ENCODE measurements at places on chromosomes 4 and X.

DNA sequence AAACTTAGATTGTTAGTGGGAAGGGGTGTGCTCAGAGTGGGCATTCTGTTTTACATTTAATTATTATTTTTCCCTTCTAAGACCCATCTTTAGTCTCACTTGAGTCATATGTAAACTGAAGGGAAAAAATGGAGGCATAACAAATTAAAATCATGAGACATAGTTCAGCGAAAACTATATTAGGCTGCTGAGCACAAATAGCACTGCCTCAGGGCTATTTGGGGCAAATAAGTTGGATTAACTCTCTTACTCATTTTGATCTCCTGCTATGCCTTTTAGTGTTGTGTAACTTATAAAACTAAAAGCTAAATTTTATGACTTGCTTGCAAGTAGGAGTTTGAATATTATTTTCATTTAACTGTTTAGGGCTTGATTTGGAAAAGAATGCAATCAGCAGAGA lies 1329.2 kb upstream of the PCDH7 start:
- DNase-seq = no peak

DNA sequence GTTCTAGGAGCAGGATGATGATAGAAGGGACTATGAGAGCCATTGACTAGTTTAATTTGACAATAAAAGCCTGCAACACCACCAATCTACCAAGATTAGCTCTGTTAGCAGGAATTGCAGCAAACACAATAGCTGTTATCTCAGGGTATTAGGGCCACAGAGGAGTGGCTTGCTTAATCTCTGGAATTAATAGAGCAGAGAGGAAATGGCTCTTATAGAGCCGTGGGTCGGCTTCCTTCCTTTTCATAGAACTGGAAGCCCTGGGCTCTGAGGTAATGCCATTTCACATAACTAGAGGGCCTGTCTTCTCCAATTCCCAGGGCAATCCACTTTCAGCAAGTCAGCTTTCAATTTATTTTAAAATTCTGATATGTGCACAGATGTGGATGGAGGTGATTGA lies 83.0 kb downstream of the MAMLD1 start:
- DNase-seq = no peak

- no peak for DNase-seq
Observed at GRCh38 chr4:128303986-128304385, 16.4 kb upstream of the PGRMC2 start.

DNA sequence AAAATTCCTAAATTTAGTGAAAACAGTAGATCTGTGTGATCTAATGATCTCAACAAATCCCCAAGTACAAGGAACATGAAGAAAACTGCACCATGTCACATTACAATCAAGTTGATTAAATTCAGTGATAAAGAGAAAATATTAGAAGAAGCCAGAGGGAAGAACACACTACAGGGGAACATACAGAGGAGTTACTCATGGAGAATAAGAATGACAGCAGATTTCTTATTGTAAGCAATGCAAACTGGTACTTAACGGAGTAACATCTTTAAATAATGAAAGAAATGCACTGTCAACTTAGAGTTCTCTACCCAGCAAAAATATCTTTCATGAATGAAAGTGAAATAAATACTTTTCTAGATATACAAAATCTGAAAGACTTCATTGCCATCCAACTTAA lies 21.1 kb downstream of the TLL1 start:
- DNase-seq = no peak

DNA sequence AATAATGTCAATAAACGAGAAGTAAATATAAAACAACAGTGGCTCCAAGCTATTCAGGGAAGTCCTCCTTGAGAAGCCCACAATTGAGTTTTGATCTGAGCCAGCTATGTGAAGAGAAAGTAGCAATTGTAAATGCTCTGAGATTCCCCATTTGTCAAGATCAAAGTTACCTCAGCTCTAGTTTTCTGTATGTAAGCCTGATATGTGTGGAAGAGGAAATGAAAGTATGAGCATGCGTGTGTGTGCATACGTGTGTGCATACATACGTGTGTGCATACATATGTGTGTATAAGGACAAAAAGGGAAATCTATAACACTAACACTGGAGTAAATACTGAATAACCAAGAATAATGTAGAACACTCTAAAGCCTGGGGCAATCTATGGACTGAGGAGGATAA lies 130.3 kb downstream of the SCFD2 start:
- no peak for DNase-seq

DNA sequence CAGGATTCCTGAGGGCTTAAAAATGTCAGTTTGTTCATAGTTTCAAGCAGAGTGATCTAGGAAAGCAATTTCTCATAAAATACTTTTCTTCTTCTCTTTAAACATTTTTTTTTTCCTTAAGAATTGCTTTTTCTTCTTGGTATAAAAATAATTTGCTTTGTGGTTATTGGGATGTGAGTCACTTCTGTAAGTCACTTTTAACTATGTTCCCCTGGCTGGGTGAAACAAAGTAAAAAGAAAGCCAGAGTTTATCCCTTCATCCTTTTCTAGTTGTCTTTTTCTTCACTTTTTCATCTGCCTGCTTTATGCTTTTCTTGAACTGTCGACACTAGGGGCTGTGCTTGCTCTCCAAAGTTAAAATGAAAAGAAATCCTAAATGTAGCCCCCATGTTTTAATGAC lies 33.5 kb downstream of the ARSJ start:
- DNase-seq = no peak

DNA sequence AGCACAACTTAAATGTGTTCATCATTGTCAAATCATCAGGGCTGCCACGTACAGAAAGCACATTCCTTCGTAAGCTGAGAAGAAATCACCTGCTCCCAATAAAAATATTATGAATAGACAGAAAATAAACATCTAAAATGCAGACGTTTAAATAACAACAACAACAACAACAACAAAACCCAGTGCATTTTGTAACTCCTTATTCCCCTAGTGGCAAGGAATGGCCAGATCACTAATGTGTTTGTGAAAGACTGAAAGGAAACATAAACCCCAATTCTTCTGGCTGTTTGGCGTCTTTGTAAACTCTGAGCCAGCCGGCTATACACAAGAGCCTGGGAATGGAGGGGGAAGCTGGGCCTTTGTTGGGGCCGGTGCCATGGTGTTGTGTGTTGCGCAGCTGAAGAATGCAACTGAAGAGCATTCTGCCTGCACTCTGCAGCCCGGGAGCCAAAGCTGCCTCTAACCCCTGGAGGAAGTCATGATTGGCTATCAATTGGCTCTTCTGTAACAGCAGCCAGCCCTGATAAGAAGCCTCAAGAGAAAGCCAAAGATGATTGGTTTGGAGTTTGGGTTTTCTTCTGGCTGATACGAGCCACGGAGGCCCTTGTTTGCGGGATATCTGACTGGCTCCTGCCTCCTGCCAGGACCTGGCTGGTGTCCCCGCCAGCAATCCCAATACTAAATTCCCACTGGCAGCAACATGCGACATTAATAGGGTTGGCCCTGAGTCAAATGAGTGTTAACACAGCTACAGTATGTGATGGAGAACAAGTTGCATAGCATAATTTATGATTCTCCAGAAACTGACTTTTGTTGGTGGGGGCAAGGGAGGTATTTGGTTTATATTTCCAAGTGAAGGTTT lies 89.7 kb upstream of the TFDP3 start:
- DNase-seq = no peak

DNA sequence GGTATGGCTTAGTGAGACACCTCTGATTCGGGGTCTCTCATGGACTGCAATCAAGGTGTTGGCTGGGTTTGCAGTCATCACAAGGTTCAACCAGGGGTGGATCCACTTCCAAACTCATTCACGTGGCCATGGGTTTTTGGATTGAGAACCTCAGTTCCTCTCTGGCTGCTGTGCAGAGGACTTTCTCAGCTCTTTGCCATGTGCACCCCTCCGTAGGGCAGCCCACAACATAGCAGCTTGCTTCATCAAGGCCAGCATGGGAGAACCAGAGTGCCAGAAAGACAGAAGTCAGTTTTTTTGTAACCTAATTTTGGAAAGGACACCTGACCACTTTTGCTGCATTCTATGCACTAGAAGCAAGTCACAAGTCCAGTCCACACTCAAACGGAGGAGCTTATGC lies 154.9 kb downstream of the PJA1 start:
- no peak for DNase-seq

- DNase-seq = peak; percentile 86
Observed at GRCh38 chr4:147829401-147830101, 97.7 kb downstream of the ARHGAP10 start.

- DNase-seq = no peak
Observed at GRCh38 chr4:11495291-11495690, 66.6 kb upstream of the HS3ST1 start.

GRCh38 chrX:4708970-4709760 lies 995.7 kb upstream of the PRKX start:
- DNase-seq = no peak

GRCh38 chr4:138035781-138036258 lies 206.3 kb downstream of the SLC7A11 start:
- DNase-seq = no peak

- DNase-seq = no peak
Observed at GRCh38 chr4:75561789-75562188, 5.9 kb downstream of the ODAPH start.

GRCh38 chr4:116024954-116025708 lies 911.7 kb upstream of the NDST4 start:
- no peak for DNase-seq

- no peak for DNase-seq
Observed at GRCh38 chr4:109977854-109978501, 65.3 kb downstream of the EGF start.

GRCh38 chrX:70134116-70134477 lies 850 bp downstream of the IGBP1 start:
- DNase-seq = no peak

- DNase-seq = no peak
Observed at GRCh38 chrX:105880491-105880890, 58.2 kb downstream of the NRK start.

DNA sequence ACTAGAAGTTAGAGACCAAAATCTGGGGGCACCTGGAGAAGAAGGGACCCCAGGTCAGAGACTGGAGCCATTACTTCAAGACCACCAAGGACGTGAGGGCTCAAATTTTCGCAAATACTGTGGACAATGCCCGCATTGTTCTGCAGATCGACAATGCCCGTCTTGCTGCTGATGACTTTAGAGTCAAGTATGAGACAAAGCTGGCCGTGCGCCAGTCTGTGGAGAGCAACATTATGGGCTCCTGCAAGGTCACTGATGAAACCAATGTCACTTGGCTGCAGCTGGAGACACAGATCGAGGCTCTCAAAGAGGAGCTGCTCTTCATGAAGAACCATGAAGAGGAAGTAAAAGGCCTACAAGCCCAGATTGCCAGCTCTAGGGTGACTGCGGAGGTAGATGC lies 101.2 kb downstream of the NCAPG start:
- no peak for DNase-seq

DNA sequence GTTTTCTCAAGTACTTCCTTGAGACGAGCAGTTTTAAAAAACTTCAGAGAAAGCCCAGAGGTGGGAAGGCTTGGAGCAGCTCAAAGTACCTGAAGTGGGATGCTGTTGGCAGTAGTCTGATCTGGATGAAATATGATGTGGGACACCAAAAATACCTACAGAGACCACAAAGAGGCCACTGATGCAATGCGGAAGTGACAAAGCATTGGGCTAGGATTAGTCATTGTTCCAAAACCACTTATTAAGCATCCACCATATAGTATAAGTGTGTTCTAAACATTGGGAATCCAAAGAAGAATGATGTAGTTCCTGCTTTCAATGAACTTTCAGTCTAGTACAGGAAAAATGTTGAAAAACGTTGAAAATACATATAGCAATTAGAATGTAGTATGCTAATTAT lies 386.1 kb upstream of the CNKSR2 start:
- no peak for DNase-seq

DNA sequence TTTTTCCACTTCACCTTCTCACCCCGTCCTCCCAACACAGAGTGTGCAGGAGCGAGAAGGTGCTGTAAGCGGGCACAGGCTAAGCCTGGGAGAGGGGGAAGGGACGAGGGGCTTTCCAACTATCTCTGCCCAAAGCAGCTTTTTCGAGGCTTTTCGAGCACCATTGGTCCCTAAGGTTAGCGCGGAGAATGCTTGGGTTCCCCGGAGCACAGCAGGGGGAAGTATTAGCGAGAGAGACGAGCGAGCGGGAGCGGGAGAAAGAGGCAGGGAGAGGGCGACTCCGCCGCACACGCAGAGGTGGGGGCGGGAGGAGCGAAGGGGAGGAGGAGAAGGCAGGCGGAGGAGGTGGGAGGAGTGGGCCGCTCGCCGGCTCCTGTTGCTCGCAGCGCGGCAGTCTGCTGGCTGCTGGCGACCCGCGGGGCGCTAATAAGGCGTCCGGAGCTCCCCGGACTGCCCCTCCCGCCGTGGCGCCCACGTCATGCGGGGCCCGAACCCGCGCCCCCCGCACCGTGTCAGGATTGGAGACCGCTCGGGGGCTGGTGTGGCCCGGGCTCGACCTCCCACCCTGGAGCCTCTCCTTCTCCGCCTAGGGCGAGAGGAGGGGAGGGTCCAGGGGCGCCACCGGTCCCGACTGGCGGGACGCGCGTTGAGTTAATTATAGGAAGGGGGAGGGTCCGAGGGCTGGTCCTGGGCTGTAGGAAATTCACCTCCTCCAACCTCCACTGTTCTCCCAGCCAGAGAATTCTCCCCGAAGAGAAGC lies at the start of gene ADAMTS3:
TSS of gene ADAMTS3 (minus strand) at position 263 of the 760 bp plus-strand sequence. CDS start 459 bp downstream, outside the sequence.
- DNase-seq = peak; percentile 17

DNA sequence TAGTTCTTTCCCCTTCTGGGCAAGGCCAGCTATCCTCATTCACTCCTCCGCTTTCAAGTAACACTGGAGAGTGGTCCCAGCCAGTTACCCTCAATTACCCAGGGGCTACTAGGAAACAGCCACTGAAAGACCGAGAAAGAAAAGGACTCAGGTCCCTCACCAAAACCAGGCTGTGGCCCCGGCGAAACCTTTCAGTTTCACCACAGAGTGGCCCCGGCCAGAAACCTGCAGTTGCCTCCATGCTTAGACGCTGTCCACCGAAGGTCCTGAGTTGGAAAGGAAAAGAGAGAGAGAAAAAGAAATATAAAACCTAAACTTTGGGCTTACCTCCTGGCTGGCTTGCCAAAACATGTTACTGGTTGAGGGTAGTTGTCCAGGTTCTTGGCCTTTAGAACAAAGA lies 5.0 kb upstream of the AREG start:
- DNase-seq = no peak

DNA sequence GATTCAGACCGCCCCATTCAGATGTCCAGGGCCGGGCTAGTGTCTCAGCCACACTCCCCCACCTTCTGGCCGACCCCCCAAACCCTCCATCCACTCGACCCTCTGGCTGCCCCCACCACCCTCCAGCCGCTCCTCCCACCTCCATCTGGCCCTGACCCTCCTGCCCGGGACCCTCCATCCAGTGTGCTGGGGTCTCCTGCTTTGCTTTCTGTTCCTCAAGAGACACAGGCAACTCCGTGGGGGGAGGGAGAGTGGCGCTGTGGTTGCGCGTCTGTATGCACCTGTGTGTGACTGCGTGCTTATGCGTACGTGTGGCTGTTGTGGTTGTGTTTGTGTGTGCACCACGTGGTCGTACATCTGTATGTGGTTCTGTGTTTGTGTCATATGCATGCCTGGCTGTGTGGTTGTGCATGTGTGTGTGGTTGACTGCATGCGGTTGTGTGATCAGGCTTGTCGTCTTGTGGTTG lies 33.3 kb downstream of the CPLX1 start:
- no peak for DNase-seq

GRCh38 chr4:150771382-150771781 lies 189.4 kb downstream of the MAB21L2 start:
- no peak for DNase-seq

Data from skeletal muscle cell (primary cell).